ENCODE measurements at places on chromosomes 6 and 20.

- no peak for DNase-seq
Measured at GRCh38 chr20:59560588-59561227, 43.6 kb upstream of the PHACTR3 start.

- DNase-seq: no peak
Measured at GRCh38 chr6:81589465-81590313, 162.8 kb downstream of the TENT5A start.

- DNase-seq: no peak
Measured at GRCh38 chr6:38973178-38974057, 75.2 kb upstream of the GLP1R start.

GRCh38 chr6:5995949-5996713 is 10.6 kb downstream of the NRN1 start:
- no peak for DNase-seq

- DNase-seq: no peak
Measured at GRCh38 chr6:17474289-17474688, 80.9 kb downstream of the CAP2 start.

- no peak for DNase-seq
Measured at GRCh38 chr6:13941902-13942301, 17.1 kb downstream of the RNF182 start.

DNA sequence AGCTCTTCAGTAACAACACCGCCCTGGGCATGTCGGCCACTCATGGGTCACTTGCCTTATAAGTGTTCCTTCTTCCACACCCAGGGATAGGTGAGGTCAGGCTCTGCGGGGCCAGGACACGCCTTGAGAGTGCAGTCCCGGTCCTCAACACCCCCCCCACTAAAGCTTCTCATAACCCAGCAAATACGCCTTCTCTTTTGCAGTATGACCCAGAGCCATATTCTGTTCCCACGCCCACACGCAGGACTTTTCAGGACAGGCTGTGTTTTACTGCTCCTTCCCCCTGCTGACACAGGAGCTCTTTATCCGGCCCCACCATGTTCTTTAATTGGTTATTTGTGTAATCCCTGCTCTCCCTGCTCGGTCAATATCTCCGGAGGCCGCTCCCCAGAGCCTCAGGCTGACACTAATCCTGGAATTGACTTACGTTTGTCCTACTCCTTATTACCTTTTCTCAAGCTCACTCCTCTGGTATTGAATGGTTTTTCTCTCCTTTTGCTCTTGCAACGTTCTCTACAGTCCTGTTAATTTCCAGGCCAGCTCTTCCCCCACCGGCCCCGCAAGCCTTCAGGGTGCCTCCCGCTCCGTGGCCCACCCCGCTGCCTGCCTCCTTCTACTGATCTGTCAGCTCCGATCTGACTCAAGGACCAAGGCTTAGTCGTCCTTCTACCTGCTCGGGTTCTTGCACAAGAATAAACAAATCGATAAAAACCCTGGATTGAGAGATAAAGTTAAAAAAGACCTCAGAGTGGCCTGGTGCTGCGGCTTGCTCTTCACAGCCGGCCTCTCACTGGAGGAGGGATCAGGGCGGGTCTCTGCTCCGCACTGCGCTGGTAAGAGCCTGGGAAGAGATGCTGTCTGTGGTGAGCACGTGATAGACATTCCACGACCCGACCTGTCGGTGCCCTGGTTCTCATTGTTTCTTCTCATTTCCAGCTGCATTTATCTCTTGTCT is 357.5 kb downstream of the ZFAND3 start:
- no peak for DNase-seq

DNA sequence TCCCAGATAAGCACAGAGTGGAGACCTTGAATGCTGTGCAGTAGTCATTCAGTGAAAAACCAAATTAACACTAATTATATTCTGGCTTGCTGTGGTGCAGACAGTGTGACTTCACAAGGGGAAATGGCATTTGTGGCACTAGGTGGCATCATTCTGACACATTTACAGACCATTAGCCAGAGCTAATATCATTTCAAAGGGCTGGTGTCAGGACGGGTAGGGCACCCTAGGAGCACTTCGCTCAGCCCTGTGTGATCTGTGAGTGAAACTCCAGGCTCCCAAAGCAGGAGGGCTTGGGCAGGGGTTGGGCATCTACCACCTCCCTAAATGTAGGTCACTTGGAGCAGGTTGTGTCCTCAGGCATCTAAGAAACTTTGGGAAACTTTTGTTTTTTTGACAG is 555.8 kb downstream of the PKHD1 start:
- DNase-seq: no peak

- DNase-seq: no peak
Measured at GRCh38 chr6:54601600-54602300, 244.8 kb upstream of the FAM83B start.

DNA sequence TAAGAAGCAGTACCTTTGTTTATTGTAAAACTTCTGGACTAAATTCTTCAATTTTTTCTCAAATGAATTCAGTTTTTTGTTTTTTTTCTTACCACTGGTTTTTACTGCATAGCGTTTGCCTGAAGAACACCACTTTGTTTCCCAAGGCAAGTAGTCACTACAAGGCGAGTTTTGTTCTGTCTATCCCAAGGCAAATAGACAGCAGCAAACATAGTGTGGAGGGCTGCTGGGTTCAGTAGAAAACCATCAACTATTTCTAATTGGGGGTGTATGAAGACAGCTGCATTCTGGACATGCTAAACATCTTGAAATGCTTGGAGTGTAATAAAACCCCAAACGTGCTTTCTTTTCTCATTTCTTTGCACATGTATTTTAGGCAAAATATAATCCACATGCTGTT is 197.4 kb downstream of the ESR1 start:
- no peak for DNase-seq

GRCh38 chr6:107418118-107418517 is 41.2 kb downstream of the PDSS2 start:
- DNase-seq: no peak

DNA sequence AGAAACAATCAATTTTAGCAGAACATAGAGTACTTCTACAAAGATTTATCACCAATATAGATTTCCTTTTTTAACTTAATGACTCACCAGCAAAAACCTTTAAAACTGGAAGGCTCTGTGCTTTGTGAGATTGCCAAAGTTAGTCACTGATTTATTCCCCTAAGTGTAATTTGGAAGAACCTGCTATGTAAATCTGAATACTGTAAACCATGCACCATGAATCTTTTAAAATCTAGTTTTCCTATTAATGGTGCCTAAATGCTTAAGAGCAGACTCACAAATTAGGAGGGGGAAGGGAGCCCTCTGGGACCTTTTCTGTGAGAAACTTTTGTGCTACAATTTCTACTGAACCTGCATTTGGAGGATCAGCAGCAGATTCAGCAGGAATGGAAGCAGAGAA is 57.8 kb upstream of the PNRC1 start:
- DNase-seq: no peak

DNA sequence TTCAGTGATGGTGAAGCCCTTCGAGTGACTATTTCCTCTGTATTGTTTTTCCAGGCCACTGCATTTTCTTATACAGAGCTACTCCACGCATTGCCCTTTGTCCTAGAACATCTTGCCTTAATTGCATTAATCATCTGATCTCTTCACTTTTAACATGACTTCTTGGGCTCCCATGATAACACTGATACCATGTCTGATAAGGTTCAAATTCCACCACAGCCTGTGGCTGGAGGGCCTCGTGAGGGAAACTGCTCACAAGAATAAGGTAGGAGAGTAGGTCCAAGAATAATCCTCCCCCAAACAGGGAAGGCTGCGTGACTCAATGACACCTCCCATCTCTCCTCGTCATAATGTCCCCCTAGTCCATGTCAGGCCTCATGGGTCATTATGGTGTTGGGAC is 165.5 kb upstream of the ECI2 start:
- DNase-seq: no peak

- no peak for DNase-seq
Measured at GRCh38 chr6:49269190-49269589, 193.9 kb downstream of the MMUT start.

DNA sequence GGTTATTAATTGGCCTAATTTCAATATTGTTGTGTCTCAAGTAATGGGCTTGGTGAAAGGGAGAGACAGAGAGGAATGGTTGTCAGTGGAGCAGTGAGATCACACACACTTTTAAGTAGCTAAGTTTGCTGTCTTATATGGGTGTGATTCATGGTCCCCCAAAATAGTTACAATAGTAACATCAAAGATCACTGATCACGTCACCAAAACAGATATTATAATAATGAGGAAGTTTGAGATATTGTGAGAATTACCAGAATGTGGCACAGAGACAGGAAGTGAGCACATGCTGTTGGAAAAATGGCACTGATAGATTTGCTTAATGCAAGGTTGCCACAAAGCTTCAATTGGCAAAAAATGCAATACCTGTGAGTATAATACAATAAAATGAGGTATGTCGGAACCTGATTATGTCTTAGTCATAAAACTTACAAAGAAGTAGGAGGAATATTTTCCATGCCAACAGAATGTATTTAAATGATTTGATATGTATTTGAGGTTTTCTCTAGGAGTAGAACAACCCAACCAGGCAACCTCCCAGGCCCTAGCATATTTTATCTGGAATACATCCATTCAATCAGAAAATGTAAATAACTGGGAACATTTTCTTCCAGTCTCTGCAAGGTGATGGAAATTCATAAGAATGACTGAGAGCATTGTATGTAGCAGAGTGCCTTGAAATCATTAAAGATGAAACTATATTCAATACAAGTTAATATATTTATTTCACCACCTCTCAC is 167.8 kb downstream of the CARMIL1 start:
- DNase-seq: no peak

DNA sequence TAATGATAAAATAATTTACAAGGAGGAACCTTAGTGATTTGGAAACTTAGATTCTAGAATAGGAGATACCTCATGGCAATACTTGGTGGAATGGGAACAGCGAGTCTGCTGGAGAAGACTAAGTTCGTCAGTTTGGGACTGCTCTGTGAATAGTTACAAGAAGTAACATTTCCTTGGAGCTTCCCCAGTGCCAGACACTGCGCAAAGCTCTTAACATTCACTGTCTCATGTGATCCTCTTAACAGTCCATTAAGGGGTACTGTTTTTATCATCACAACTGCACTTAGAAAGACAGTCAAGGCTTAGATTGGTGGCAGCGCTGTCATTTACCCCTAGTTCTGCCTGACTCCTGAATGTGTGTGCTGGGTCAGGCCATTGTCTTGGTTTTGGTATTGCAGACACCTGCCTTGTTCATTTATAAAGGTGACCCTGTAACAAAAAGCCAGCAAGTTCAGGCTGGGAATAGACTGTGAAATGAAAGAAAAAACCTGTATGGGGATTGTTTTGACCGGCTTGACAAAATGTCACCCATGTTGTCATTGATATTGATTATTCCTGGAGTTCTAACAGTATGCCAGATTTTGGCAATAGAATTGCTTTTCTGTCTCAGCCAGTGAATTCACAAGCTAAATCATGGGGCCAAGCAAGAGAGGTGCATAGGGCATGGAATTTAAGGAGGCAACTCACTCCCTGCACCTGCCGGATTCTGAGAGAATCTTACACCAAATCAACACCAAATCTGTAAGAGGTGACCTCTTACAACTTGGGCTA is 118.4 kb downstream of the SASH1 start:
- no peak for DNase-seq

DNA sequence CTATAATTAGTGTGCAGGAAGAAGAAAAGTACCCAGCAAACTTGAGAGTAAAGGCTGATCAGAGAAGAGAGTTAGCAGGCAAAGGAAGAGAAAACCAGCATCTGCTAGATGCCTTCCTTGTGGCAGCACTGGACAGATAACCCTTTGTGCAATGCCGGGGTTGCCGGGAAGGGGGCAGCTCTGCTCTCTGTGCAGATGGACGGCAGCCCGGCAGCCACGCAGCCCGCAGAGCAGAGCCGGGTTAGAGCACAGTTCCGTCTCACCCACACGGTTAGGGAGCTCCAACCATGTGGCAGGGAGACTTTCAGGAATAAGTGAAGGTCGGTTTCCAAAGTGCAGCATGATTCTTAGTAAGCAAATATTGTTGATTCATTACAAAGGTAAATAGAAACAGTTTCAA is 80.0 kb upstream of the RPS6KA2 start:
- DNase-seq: peak; percentile 81

DNA sequence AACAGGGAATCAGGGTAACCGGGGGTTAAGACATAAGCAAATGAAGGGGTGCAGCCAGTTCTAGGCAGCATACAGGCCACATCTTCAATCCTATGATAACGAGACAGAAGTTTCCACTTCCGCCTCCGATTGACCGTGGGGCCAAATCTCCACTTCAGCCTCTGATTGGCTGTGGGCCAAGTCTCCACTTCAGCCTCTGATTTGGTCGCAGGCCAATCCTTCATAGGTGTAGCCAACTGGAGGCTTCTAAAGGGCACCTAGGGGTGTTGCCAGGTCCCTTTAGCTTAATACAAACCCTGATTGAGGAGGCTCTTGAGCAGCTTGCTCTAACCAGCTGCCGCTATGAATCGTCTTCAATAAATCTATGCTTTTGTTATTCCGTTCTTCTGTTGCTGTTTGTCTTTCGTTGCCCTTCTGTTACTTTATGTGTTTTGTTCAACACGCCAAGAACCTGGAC is 2.1 kb upstream of the ERGIC3 start:
- no peak for DNase-seq

- no peak for DNase-seq
Measured at GRCh38 chr20:6506906-6507305, 260.6 kb upstream of the BMP2 start.

DNA sequence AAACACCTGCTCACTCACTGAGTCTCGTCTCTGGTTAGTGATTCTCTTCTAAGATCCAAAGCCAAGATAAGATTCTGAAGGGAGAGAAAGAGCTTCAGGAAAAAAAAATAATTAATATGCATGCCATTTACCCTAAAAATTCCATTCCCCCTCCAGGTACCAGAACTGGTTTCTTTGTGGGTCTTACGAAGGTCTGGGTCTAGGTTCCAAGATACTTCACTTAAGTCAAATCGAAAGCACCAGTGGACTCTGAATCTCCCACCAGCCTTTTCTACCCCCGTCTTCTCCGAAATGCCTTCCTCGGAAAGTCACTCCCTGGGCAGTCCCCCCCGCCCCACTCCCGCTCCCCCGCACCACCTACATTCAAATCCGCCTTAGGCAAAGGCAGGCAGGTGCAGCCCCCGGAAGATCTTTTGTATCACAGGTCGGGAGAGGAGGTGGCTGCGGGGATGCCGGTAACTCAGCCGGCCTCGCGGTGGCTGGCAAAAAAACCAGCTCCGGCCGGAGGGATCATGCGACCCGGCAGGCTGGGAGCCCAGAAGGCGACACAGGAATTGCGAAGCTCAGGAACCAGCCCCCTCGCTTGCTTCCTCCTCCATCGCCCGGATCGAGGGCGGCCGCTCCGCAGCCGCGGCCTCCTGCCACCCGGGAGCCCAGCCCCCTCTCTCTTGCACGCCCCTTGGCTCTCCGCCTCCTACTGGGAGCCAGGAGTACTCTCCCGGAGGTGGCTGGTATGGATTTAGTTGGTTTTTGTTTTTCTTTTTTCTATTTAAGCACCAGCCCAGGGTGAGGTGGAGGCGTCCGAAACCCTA is at the start of gene BCL2L1:
BCL2L1 (minus strand) TSS at position 612 of the 812 bp plus-strand sequence. CDS start 650 bp downstream, outside the sequence.
- peak; percentile 80 for DNase-seq

Measured in H1 (cell line).